ENCODE measurements at places on chromosomes 5 and 9.

DNA sequence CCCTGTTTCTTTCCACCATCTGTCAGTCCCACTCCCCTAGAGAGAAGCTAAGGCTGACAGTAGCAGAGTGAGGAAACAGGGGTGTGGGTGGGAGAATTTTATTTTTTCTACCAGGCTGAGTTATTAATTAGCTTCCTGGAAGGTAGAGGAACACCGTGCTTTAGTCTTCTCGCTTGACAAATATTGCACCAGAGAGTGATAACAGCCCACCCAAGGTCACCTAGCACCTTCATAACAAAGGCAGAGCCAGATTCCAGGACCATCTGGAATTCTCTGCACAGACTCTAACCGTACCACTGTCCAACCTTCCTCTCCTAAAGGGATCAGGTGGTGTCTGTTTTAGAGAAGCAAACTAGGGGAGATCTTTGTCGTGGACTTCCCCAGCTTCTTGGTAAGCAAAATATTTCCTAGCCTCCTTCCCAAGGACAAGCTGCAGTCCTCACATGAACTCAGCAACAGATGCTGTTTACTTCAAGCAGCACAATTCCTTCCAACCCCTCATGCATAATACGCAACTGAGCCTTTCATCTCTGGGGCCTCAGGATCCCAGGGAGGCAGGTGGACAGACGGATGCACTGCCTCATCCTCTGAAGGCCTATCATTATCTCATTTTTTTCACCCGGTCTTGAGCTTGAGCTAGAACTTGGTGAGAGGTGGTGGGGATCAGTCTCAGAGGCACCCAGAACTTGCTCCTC is 308.7 kb upstream of the BRINP1 start:
- no peak for DNase-seq

DNA sequence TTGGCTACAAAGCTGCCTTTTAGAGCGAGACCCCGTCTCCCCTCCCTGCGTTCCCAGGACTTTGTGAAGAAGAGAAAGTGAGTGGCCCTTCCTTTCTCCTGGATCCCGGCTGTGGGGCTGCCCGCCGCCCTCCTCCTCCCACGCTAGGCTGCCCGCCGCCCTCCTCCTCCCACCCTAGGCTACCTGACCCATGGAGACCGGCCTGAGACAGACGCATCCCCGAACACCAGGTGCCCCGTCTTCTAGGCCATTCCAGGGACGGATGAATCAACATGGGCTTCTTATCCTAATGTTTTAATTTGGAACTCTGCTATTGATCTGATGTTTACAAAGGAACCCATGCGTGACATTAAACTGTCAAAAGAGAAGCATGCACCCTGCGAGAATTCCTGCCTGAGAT is 117.3 kb upstream of the LPCAT1 start:
- DNase-seq: no peak

DNA sequence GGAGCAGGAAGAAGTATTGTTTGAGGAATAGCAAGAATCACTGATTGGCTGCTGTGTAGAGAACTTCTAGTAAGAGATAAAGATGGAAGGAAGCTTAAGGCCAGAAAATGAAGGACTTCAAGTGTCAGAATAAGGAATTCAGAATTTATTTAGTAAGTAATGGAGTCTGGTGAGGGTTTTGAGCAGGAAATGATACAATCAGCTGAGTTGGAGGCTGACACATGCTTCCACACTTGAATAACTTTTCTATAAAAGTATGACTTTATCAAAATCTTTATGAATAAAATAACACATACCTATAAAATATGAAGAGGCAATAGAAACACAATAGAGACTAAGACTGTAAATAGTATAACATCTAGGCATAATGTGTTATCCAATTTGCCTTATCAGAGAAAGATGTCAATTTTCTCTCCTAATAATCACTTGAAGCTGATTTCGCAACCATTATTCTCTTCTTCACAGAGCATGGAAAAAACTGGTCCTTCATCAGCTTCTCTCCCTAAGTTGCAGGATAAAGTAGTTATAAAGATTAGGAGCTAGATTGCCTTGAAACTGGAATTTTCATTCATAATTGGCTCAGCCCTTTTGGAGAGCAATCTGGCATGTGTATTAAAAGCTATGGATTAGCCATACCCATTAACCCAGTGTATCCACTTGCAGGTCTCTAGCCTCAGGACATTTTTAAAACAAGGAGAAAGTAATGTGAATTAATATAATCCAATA is 143.4 kb downstream of the ZNF608 start:
- DNase-seq: no peak

- DNase-seq: no peak
Observed at GRCh38 chr9:122340161-122340560, 30.7 kb upstream of the PTGS1 start.

DNA sequence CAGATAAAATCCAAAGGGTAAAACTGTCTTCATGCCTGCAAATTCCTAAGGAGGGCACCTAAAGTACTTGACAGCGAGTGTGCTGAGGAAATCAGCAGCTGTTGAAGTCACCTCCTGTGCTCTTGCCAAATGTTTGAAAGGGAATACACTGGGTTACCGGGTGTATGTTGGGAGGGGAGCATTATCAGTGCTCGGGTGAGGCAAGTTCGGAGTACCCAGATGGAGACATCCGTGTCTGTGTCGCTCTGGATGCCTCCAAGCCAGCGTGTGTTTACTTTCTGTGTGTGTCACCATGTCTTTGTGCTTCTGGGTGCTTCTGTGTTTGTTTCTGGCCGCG is 727 bp upstream of the ADRB2 start:
- no peak for DNase-seq

DNA sequence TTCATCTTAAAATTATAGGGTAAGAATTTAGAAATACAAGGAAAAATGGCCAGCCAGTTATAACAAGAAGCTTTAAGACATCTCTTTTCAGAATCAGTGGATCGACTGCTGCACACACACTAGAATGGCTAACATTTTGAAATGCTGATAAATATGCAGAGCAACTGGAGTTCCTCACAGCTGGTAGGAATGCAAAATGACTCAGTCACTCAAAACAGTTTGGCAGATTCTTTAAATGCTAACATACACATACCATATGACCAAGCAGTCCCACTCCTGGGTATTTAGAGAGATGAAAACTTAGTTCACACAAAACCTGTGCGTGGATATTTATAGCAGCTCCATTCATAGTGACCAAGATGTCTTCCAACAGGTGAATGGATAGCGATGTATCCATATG is 23.2 kb upstream of the PSAT1 start:
- no peak for DNase-seq

DNA sequence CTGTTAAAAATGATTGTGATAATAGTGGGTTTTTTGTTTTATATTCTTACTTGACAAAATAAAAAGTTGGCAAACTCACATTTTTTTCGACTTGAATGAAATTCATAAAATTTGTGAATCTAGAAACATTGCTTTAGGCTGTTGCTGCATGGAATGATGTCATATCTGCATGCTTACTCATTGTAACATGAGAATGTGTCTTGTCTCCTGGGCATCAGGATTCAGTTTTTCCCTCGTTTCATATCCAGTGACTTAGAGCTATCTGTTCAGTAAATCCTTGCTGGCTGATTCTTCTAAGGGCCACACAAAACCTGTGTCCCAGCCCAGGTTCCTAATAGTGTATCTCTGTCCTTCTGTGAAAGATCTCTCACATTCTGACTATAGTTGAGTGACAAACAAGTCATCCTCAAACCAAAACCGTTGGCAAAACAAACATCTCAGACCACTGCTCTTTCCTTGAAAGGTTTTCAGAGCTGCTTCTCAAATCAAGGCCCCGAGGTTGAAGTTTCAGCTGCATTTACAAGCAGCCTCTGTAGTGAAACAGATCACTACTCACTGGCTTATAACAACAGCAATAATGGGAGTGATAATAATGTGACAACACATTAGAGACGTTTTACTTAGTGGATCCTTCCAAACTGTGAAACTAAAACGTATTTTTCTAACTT is 95.0 kb downstream of the NPR3 start:
- no peak for DNase-seq

- DNase-seq: no peak
Observed at GRCh38 chr9:130254747-130255630, 10.6 kb upstream of the HMCN2 start.

DNA sequence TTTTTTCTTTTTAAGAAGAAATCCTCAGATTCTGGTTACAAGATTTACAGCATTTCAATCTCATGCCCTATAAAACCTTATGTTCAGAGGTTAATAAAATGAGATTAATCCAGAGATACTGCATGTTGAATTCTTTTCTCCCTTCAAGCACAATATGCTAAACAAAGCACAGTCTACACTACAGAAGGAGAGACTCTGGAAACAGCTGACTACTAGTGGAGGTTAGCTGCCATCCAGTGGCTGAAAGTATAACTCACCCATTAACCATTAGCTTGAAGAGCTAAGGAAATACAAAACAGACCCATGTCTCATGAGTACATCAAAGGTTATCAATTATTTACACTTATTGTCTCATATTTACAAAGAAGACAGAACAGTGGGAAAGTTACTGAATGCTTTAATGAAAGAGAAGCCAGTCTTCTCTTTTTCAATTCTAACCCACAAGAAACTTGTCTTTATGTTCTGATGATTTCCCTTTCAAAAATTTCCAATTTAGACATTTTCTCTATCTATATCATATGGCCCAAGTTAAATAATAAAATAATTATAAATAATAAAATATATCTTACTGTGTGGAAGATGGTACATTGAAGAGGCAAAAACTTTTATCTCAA is 12.7 kb upstream of the DNAH5 start:
- DNase-seq: no peak

GRCh38 chr9:136606687-136607333 is 55.9 kb upstream of the EGFL7 start:
- DNase-seq: no peak

- DNase-seq: no peak
Observed at GRCh38 chr5:98581112-98581997, 192.1 kb upstream of the RGMB start.

- peak; percentile 17 for DNase-seq
Observed at GRCh38 chr9:115118879-115119218, 892 bp upstream of the TNC start.

Data from Peyer's patch (tissue), 4 donors.